ENCODE measurements at places on chromosomes 12 and 14. TPM values are rescaled to one million over a fixed set of nuclear protein-coding genes. Genes with fewer than 3 reads are reported as not detected.

SNRNP35 gene
- total RNA-seq, result 30.3 TPM

ABCC9 gene
- total RNA-seq, result not detected

GRCh38 chr12:120417917-120418580, 19.9 kb upstream of the COX6A1 start:
- no peak for DNase-seq

DNA sequence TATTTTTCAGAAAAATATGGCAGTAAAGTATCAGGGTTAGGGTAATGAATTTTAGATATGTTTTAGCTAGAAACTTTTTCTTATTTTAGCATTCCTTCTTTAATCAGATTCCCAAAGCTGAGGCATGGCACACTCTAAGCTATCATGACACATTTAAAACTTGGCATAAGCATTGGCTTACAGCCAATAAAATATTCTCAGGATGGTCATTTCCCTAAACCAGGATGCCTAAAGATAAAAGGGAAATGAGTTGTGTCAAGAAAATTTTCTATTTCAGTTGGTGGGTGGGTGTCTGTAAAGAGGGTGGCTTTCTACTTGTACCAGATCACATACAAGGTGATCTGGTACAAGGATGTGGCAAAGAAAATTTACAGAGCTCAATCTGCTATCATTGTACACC, 47.8 kb downstream of the PEBP1 start:
- no peak for DNase-seq

All from neural progenitor cell (in vitro differentiated cells).